ENCODE measurements at places on chromosomes 13 and 19. TPM values are rescaled to one million over a fixed set of nuclear protein-coding genes. Genes with fewer than 3 reads are reported as not detected.

The IZUMO4 gene
- total RNA-seq, result 10.6 TPM

DNA sequence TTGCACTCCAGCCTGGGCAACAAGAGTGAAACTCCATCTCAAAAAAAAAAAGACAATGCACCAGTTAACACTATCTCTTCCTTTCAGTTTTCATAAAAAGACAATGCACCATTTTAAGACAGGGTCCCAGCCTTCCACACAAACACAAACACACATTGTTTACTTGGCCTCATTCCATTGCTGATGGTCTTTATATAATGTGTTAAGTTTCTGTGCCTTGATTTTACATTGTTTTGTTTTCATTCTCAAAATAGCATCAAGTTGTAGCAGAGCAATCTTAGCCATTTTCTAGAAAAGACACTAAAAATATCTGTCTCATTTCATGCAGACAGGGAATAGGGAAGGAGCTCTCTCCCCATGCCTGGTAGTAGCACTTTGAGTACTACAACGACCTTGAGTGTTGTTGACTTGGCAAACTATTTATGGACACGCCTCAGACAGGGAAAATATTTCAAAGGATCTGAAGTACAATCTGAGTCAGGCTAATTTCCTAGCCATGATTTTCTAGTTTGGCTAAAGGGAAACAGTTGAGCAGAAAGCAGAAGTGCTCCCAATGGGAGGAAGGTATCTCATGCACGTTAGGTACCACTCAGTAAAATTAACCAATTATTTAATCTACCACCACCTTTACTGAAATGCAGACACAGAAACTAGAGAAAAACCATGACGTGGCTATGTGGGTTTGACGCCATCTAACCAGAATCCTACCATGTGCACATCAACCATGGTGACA is 120.6 kb downstream of the ABCC4 start:
- H3K27me3 ChIP-seq, result no peaks in the 10 kb centered on the region
- no peak overlapping the region for H3K4me3 ChIP-seq
- no peaks in the 10 kb centered on the region for H3K36me3 ChIP-seq

GRCh38 chr13:33381906-33382305 is 96.4 kb upstream of the STARD13 start:
- peaks cover 17% of the 10 kb centered on the region for H3K4me1 ChIP-seq
- H3K27ac ChIP-seq, result no peak overlapping the region
- DNase-seq, result no peak
- H3K27me3 ChIP-seq, result no peaks in the 10 kb centered on the region
- no peak overlapping the region for H3K4me3 ChIP-seq

DNA sequence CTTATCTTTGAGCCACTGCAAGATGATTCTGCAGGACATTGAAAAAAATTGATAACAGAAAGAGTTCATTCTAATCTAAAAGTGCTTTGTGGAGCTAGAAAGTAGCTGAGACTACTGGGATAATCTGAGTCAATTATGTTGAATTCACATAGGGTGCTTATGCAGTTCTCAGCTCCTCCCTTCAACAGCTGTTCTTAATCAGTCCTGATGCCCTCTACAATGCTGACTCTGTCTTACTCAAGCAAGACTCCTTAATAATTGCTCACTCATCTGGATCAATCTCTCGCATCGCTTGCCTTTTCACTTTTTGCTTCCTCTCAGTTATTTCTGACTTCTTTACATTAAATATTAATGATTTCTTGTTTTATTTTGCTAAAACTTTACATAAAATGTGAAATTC is 182.1 kb downstream of the PCDH17 start:
- H3K27ac ChIP-seq, result no peak overlapping the region
- no peak overlapping the region for H3K4me3 ChIP-seq
- H3K36me3 ChIP-seq, result peaks cover 4% of the 10 kb centered on the region
- peaks cover 6% of the 10 kb centered on the region for H3K4me1 ChIP-seq
